ENCODE measurements at places on chromosomes 11 and 22.

GRCh38 chr11:72700146-72700545 is 25.9 kb upstream of the PDE2A start:
- DNase-seq: no peak

GRCh38 chr11:110059706-110060463 is 33.3 kb upstream of the ZC3H12C start:
- no peak for DNase-seq

DNA sequence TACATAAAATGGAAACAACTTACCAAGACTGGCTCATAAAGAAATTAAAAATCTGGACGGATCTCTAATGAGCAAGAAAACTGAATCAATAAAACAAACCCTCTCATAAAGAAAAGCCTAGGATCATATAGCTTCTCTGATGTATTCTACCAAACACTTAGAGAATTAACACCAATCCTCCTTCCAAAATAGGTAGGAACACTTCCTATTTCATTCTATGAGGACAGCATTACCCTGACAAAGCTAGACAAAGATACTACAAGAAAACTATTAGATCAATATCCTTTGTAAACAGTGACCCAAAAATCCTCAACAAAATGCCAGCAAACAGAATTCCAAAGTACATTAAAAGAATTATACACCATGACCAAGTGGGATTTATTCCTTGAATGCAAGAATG is 52.9 kb upstream of the CLTCL1 start:
- DNase-seq: no peak

DNA sequence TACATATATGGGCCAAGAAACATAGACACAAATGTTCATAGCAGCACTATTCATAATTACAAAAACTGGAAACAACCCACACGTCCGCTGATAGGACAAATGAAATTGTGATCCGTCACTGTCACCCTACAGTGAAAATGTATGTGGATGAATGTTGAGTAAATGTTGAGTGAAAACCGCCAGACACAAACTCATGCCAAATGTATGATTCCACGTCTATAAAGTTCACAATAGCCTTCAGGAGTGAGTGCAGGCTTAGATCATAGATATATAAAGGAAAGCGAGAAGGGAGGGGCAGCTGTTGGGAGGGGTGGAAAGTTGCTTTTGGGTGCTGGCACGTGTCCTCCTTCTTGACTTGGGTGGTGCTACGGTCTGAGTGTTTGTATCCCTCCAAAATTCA is 33.6 kb downstream of the DBX1 start:
- DNase-seq: no peak

GRCh38 chr11:94799726-94800125 is 31.6 kb downstream of the AMOTL1 start:
- DNase-seq: no peak

DNA sequence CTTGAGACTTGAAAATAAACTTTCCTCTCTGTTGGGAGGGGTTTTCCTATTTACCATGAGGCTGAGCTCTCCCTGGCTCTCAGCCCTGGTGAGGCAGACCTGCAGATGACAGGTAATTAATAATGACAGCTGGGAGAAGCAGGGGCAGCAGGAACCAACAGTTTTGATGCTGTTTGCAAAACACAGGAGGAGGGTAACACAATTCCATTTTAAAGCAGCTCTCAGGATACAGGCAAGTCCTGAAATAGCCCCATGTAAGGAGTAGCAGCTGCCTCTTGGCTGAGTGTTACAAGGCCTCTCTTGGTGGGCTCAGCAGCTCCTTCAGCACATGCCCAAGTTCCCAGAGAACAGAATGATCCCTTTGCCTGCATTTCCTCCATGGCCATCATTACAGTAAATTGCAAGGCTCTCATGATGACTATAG is 13.3 kb downstream of the PARVA start:
- DNase-seq: no peak

GRCh38 chr11:79794484-79795393 is 353.9 kb upstream of the TENM4 start:
- DNase-seq: no peak

DNA sequence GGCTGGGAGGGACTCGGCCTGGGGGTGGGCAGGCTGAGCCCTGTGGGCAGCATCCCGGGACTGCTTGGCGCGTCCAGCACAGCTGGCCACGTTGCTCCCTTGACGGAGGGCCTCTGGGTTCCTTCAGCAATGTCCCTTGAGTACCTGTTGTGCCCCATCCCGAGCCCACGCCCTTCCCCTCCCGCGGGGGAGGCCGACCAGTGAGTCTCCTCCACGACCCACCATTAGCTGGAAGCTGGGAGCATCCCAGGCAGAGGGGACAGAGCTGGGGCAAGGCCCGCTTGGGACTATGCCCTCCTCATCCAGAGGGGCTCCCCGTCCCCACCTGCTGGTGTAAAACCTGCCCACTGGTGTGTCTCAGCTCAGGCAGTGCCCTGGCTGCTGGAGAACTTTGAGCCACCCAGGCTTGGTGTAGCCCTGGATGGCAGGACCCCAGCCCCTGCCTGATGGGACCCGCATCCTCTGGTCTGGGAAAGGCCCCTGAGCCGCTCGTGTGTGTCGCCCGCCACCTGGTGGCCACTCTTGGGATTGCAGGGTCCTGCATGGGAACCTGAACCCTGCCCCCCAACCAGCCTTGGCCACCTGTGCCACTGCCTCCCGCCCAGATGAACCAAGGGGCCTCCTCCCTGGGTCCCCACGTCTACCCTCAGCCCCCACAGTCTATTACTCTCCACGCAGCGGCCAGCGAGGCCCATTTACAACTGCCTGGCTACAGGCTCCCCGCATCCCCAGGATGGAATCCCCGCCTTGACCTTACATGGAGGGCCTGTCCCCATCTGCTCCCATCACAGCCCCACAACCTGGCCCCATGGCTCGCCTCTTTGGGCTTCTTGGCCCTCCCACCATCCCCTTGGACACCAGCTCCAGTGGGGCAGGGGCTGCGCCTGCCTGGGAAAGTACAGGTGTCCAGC is 16.6 kb upstream of the ARHGAP8 start:
- peak; percentile 83 for DNase-seq

GRCh38 chr11:64790205-64791095 is 12.1 kb upstream of the SF1 start:
- DNase-seq: no peak

GRCh38 chr11:65593518-65594414 is 1.8 kb downstream of the KCNK7 start:
- DNase-seq: peak; percentile 49

GRCh38 chr11:116851626-116852025 is 14.2 kb upstream of the APOA1 start:
- DNase-seq: peak; percentile 60

GRCh38 chr22:24697621-24698082 is 76.9 kb downstream of the PIWIL3 start:
- no peak for DNase-seq

DNA sequence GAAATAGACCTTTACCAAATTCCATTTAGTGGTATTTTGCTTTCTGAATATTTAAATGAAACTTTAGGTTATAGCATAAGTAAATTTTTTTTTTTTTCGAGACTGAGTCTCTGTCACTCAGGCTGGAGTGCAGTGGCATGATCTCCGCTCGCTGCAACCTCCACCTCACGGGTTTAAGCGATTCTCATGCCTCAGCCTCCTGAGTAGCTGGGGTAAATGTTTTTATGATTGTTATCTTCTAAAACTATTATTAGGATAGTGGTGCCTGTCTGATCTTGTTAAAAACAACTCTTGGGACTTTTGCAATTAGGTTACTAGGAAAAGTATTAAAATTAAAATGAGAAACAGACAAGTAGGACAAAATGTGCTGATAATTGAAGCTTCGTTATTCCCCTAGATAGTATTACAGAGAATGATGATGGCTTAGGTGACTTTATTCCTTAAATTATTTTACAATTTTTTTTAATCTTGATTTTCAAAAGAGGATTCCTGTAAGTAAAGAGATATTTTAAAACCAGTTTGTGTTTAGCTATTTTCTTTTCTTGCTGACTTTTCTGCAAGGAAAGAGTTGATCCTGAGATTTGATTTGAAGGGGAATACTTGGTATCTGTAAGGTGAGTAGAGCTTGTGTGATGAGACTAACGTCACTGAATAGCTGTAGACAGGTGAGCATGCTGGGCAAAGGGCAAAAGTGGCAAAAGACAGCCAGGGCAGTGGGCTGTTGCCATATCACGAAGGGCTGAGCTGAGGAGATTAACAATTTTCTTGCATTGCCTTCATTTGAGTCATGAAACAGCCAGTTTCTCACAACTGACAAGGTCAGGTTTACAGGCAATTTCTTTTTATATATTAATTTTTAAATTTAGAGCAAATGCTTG is 20.8 kb downstream of the CRKL start:
- DNase-seq: no peak

DNA sequence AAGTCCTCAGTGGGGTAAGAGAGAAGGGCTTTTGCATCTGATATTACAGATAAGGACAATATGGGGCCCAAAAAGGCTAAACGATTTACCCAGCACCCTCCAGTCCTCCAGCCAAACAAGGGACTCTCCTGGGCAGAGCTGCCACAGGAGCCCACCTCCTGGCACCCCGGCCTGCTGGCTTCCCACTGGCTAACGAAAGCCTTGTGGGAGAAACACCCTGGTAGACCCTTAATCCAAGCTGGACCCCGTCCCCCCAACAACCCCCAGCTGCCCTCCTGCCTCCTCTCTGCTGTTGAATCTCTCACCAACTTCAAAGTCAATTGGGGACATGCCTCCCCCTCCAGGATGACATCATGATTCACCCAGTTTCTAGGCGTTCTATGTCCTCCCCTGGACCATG is 10.8 kb downstream of the C1QTNF6 start:
- no peak for DNase-seq

GRCh38 chr11:46237248-46238077 is 40.0 kb upstream of the CREB3L1 start:
- peak; percentile 62 for DNase-seq

GRCh38 chr22:21642584-21643448 is 714 bp downstream of the SDF2L1 start:
- DNase-seq: peak; percentile 69

- no peak for DNase-seq
Measured at GRCh38 chr11:65032216-65032615, 5.0 kb downstream of the SNX15 start.

- no peak for DNase-seq
Measured at GRCh38 chr11:77868744-77869143, 47.8 kb downstream of the AAMDC start.

DNA sequence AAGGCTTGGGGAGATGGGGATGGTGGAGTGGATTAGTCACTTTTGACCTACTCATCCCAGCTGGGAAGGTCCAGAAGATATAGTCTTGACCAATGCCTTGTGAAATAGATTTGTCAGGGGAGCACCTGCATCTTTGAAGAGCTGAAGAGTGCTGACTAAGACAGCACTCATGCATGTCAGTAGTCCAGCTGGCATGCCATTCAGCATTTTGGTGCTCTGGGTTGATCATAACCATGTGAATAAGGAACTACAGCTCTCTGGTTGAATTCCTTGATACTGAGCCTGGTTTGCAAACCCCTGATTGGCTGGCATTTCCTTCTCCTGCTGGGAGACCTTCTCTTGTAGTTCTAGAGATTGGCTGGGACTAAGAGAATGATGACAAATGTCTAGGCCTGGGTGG is 106.8 kb upstream of the ALX4 start:
- no peak for DNase-seq

DNA sequence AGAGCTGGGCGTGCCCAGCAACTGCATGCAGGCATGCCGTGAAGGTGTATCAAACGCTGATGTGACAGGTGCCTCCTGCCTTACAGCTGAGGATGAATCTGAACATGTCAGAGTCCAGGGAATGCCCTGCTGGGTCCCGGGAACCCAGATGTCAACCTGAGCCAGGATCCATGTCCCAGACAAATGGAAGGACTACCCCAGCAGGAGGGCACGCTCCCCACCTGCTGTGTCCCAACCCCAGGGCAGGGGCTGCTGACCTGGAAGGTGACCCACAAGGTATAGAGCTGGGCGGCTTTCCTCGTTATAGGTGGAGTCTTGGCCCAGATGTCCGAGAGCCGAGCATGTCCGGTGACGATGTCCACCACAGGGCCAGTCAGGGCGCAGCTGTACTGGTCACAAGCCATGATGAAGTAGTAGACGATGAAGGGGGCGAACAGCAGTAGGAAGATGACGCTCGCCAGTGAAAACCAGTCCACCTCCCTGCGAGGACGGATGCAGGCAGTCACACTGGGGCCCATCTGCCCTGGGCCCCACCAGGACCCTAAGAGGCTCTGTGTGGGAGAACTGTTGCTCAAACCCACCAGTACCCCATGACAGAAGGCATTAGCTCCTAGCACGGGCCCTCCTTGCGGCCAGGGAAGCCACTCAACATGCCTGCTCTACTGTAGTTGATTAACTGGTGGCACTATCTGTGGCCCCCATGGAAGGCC is 4.3 kb downstream of the DHCR7 start:
- no peak for DNase-seq

- DNase-seq: no peak
Measured at GRCh38 chr11:17923217-17923616, 89.6 kb downstream of the SERGEF start.

GRCh38 chr11:114799476-114799875 is 121.1 kb downstream of the NXPE2 start:
- no peak for DNase-seq

GRCh38 chr11:3049430-3050243 is 7.6 kb downstream of the CARS1 start:
- peak; percentile 87 for DNase-seq
